ENCODE measurements at places on chromosomes 11 and 22.

DNA sequence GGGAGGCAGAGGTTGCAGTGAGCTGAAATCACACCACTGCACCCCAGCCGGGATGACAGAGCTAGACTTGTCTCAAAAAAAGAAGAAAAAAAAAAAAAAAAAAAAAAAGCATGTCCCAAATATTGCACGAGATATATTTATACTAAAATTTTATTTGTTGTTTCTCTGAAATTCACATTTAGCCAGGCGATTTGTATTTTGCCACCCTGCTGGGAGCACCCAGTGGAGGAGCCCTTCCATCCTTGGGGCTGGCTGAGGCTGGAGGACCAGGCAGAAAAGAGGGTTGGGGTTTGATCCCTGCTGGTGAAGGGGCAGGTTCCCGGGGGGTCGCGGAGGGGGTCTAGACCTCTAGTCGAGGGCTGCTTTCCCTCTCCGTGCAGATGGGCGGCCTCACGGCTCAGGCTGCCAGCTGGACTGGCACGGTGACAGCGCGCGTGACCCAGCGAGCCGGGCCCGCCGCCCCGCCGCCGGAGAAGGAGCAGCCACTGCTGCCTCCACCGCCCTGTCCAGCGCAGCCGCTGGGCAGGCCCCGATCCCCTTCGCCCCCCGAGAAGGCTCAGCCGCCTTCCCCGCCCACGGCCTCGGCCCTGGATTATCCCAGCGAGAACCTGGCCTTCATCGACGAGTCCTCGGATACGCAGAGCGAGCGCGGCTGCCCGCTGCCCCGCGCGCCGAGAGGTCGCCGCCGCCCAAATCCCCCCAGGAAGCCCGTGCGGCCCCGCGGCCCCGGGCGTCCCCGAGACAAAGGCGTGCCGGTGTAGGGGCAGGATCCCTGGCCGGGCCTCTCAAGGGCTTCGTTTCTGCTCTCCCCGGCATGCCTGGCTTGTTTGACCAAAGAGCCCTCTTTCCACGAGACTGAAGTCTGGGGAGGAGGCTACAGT, 952 bp upstream of the CATSPERZ start:
- DNase-seq = no peak

GRCh38 chr22:35648066-35649025, at the start of gene APOL6:
APOL6 (plus strand) TSS chr22:35648446; CDS start chr22:35656426, 7,980 bp downstream.
- DNase-seq = no peak

DNA sequence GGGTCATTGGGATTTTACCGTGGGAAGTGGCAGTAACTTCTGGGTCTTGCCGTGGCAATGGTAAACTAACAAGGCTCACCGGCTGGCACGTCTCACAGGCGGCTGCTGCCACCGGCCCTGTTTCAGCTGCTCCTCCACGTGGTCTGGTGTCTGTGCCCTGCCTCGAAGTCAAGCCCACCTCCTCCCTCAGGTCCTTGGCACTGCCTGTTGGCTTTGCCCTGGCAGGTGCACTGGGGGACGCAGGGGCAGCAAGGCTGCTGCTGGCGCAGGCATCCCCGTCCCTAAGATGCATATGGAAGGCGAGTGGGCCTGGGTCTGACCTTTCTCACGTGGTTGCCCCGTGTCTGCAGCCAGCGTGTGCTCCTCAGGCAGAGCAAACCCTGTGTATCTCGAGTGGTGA, 783.6 kb downstream of the BRD1 start:
- no peak for DNase-seq

DNA sequence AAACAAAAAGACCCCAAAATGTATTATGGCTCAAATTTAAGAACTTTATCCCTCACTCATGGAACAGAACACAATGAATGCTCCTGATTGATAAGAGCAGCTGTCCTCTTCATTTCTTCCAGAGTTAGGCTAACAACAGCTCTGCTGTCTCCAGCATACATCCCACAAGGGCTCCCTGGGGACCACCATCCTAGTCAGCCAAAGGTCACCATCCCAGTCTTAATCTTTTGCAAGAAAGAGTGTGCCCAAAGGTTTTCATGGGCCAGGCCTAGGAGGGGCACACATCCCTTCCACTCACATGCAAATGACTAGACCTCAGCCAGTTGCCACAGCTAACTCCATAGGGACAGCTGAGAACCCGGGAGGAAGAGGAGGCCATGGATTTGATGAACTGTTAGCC, 555.3 kb downstream of the BUD13 start:
- no peak for DNase-seq

DNA sequence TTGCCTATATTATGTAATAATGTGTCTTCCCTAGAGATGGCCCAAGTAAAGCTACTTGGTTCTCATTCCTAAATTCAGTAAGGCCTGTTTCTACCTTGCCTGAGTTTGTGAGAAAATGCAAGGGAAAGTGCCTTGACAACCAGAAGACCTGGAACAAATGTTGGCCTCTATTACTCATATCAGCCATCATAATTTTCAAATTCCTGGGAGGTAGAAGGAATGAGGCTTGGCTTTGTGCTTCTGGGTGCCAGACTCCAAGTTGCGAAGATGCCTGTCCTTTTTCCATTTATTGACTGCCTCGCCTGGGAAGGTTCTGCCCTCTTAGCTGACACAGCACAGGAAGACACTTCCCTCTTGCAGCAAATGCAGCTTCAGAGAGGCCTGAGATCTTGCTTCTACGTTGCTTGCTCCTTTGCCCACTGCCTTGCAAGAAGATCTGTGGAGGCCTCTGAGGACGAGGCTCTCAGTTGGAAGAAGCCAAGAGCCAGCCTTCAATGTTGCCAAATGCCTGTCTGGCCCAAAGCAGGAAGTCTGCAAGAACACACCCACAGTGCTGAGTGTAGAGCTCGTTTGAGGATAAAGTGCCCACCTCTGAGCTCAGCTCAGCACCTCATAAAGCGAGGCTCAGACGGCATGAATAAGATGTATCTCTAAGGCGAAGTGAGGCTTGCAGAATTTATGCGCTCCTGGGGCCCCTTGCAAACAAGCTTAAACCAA, 120.1 kb downstream of the GALNT18 start:
- no peak for DNase-seq

GRCh38 chr11:116990061-116990473, 108.2 kb downstream of the SIK3 start:
- no peak for DNase-seq

DNA sequence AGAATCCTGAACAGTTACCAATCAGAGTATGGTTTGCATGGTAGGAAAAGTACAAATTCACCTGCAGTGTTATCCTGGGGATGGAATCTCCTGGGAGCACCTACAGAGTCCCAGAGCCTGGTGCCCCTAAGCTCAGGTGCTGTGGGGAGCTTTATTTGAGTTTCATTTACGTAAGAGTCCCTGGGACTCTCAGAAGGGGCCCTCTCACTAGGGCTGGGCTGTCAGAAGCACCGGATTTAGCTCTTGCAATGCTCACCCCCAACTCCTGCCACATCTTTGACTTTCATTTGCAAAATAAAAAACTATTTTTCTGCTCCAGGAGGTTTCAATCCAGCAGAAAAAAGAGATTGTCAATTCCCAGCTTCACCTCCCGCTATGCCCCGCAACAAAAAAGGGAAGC, 569.8 kb upstream of the B3GAT1 start:
- no peak for DNase-seq

- no peak for DNase-seq
Observed at GRCh38 chr11:1306186-1307162, 3.0 kb downstream of the TOLLIP start.

DNA sequence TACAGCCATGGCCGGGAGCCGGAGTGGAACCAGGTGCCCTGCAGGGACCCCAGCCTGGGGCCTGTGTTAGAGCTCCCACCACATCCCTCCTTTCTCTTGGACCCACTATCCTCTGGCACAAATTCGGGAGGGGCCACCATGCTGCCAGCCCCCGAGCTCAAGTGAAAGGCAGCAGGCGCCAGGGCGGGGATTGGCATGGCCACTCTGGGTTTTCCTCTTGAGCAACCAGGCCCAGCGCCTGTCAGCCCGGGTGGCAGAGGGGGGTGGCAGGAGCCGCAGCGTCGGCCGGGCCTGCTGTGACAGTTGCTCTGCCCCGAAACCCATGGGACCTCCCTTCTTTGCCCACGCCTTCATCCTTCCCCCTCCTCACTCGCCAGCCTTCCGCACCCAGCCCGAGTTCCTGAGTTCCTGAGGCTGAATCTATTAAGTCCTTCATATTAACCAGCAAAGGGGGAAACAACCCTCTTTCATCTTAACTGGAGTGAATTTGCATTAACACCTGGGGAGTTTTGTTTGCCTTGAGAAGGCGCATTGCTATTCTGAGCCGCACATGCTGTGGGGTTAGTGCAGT, 16.8 kb upstream of the CABP7 start:
- DNase-seq = no peak

All from stimulated activated CD8-positive, alpha-beta memory T cell treated with anti-CD3 and anti-CD28 coated beads, Interleukin-15, amount 100 ng/mL, for 24 hours (primary cell).